ENCODE measurements at places on chromosomes 4 and X. TPM values are rescaled to one million over a fixed set of nuclear protein-coding genes. Genes with fewer than 3 reads are reported as not detected.

DNA sequence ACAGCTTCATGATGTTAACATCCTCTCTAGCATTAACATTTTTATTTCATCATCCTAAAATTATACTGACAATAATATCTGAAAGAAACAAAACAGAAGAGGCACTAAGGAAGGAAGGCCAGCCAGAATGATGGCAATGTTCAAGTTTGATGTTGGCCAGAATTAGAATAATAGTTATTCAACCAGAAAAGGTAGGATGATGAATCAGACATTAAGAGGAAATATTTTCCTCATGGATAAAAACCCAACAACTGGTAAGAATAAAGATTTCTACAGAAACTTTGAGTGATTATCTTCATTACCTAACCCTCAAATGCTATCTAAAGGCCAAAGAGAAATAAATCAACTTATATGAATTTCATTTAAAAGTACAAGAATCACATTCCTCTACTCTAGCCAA lies 105.2 kb downstream of the PDE5A start:
- DNase-seq = no peak

DNA sequence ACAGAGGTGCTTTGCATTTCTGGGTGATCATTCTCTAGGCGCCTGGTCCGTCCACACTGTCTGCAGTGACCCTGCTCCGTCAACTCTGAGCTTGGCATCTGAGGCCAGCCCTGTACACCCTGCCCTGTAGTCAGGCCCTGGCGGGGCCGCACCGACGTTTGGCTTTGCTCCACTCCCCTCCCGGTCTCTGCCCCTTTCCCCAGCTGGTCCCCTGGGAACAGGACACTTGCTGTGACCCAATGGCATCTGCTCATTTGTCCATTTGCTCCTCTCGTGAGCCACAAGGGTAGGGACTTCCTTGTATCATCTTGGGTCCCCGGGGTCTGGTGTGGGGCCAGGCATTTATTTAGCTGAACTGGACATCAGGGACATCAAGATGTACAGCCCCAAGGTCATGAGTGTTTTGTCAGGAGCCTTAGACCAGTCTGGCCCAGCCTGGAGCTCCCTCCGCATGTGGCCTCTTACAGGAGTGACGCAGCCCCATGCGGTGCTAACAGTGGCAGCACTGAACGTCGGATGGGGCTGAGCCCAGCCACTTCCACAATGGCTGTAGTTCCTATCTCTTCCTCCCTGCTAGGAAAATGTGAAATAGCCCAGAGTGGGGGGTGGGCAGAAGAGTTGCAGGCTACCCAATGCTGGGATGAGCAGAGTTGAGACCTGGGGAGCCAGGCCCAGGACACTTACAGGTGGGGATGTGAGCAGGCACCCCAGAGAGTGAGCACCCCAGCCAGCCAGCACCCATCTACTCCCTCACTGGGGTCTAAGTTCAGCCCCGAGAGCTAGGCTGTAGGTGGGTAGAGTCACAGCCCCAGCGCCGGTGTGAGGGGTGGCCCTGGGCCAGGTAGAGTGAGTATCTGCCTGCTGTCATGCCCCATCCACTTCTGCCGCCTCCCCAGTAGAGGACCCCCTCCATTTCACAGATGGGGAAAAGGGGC lies 2.0 kb upstream of the SH3BP2 start:
- no peak for DNase-seq

DNA sequence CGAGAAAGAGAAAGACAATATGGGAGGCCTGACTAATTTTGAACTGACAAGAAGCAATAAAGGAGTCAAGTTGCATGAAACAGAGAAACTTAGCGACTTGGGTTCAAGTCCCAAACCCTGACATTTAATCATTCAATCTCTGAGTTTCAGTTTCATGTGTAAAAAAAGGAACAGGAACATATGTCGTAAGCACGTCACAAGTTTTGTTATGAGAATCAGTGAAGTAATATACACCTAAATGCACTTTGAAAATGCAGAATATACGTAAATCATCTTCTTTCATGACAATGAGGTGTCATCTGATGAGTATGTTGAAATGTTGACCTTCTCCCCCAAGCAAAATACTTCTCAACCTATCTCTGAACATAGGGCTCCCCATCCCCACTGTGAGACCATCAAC lies 10.4 kb downstream of the ACOT9 start:
- DNase-seq = no peak

GRCh38 chr4:183249854-183250253 lies 70.2 kb downstream of the CLDN22 start:
- peak; percentile 15 for DNase-seq

DNA sequence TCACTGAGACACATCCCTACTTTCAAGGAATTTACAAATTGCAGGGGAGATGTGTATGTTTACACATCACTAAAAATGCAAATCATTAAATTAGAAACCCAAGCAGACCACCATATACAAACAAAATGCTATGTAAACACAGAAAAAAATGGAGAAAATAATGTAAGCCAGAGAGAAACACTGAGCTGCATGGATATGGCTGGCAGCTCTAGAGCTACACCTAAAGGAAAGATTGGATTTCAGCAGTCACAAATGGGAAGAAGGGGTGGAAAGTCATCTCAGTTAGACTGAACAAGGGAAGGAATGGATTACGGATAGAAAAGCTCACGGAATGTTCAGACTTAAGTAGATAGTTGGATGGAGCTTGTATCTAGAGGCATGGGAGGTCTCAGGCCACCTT lies 186.3 kb downstream of the MOSPD2 start:
- no peak for DNase-seq

- no peak for DNase-seq
Measured at GRCh38 chrX:10474510-10474909, 145.9 kb downstream of the MID1 start.

DNA sequence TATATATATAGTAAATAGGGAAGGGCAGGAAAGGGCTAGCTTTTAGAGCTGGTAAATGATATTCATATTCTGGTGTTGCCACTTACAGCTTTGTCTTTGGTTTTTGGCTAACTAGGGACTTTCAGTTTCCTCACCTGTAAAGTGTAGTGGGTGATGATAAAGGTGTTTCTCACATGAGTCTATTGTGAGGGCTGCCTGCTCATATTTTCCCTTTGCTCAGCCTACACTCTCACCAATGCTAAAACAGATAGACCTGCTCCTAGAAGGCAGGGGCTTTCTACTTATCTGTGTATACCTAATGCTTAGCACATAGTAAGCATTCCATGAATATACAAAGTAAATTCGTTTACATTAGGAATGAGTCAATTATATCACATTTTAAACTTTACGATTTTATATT lies 137.2 kb upstream of the HS3ST1 start:
- no peak for DNase-seq

The SRPX gene
- total RNA-seq = 129 TPM

The MAGEB10 gene
- total RNA-seq = not detected

The LRP2BP gene
- 0.14 TPM for total RNA-seq

The CYBB gene
- 0.03 TPM for total RNA-seq

The INTU gene
- total RNA-seq = 3.1 TPM

The SSX2 gene
- not detected for total RNA-seq

The TCEAL9 gene
- total RNA-seq = 102 TPM

The LRCH2 gene
- not detected for total RNA-seq

The CNKSR2 gene
- 0.78 TPM for total RNA-seq

The SCARB2 gene
- 70.4 TPM for total RNA-seq

The CTBP1 gene
- 106 TPM for total RNA-seq

Data from foreskin keratinocyte (primary cell).